NCI-H748 treated with DMSO at 0.1 percent for 48 hours (cell line): ENCODE measurements at places on chromosomes 7 and 10.

- no peak for DNase-seq
These were observed 47.5 kb upstream of the AGMO start for GRCh38 chr7:15609287-15609686.

- no peak for DNase-seq
These were observed 5.1 kb downstream of the FLNC start for GRCh38 chr7:128835231-128835751.

DNA sequence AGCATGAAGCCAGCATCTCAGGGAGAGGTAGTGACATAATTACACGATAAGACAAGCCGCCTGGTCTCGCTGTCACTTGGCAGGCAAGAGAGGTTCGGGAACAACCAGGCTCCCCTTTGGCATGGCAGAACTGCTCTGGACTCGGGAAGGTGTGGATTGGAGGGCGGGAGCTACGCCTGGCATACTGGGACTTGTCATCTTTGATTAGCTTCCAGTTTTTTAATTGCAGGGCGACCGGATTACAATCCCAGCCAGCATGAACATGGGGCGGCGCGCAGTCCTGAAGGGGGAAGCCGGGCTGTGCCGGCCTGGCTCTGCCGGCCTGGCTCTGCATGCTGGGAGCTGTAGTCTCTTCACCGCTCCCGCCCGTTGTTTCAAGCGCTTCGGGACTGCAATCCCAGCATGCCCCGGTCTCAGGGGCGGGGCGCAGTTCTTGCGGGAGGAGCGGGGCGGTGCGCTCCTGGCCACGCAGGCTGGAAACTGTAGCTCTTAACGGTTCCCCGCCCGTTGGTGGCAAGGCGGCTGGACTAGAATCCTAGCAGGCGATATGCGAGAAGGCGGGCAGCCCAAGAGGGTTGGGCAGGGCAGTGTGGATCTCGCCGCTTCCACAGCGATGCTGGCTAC, 45.5 kb upstream of the ZNF716 start:
- DNase-seq, result peak; percentile 41

- DNase-seq, result no peak
These were observed 179.8 kb upstream of the CSTF2T start for GRCh38 chr10:51879238-51879637.

- DNase-seq, result no peak
These were observed 2.6 kb downstream of the LDB1 start for GRCh38 chr10:102117391-102118159.

GRCh38 chr7:22433710-22434460, 66.1 kb downstream of the STEAP1B start:
- no peak for DNase-seq

GRCh38 chr10:71343392-71343773, 24.3 kb downstream of the SLC29A3 start:
- DNase-seq, result no peak

- no peak for DNase-seq
These were observed 32.6 kb upstream of the HERPUD2 start for GRCh38 chr7:35727571-35727970.

GRCh38 chr7:40883826-40884225, 749.0 kb downstream of the SUGCT start:
- DNase-seq, result no peak

GRCh38 chr7:151690606-151691005, 170.9 kb upstream of the RHEB start:
- DNase-seq, result no peak

DNA sequence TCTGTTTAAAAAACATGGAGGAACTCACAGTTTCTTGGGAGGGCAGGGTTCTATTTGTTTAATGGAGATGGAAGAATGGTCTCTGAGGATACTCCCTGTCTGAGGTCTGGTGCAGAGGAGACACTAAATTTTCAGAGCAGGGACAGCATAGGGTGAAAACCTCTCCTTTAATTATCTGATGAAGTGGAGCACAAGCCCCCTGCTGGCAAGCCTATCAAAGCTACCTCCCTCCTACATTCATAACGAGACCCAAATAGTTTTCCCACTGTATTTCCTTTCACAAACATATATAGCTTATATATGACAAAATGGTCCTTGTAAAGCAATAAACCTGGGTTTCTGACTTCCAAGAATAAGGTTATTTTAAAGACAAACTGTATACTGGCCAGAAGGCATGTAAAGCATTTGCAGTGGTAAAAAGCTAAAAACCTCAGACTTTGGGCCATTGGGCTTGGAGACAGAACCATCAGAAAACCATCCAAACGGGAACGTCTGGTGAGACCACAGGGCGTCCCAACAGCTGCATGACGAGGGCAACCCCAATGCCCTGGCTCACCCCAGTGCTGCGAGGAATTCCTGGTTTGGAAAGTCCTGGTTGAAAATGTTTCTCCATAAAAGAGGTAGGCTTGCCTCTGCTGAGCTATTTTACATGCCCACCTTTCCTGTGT, 201.3 kb downstream of the FANK1 start:
- DNase-seq, result no peak

DNA sequence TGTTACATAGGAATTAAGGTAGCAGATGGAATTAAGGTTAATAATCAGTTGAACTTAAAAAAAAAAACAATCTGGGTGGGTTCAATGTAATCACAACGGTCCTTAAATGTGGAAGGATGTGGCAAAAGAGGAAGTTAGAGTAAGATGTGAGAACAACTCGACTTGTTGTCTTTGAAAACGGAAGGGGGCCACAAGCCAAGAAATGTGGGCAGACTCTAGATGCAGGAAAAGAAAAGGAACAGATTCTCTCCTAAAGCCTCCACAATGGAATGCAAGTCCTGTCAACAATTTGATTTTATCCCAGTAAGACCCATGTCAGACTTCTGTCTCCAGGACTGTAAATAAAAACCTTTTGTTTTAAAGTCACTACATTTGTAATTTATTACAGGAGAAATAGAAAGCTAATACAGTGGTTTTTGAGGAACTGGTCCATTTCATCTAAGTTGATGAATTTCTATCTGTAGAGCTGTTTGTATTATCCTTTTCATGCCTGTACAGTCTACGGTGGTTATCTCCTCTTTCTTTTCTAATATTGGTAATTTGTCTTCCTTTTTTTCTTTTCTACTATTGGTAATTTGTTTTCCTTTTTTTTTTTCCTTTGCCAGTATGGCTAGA, 8.6 kb downstream of the MCMBP start:
- no peak for DNase-seq

DNA sequence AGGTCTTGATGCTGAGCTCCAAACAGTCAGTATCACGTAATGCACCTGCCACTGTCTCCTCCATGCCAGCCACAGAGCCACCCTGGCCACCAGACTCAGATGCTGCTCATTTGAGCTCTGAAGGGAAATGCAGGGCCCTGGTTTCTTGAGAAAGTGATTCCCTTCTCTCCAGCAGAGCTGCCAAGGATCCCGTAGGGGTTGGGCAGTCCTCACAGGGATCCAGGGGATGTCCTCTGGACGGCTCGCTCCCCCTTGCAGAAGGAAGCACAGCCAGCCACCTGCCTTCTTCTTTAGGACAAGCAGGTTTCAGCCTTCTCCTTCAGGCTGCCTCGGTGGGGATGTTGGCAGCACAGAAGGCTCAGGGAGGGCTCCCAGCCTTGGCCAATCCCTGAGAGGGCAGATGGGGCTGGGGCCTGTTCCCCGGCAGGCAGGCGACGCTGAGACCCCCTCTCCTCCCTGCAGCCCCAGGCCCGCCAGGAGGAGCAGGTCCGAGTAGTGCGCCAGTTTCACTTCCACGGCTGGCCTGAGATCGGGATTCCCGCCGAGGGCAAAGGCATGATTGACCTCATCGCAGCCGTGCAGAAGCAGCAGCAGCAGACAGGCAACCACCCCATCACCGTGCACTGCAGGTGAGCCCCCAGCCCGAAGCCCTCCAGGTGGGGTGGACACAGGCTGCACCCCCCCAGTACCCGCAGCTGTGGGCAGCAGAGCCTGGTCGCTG, 48.9 kb downstream of the MKI67 start:
- DNase-seq, result no peak

DNA sequence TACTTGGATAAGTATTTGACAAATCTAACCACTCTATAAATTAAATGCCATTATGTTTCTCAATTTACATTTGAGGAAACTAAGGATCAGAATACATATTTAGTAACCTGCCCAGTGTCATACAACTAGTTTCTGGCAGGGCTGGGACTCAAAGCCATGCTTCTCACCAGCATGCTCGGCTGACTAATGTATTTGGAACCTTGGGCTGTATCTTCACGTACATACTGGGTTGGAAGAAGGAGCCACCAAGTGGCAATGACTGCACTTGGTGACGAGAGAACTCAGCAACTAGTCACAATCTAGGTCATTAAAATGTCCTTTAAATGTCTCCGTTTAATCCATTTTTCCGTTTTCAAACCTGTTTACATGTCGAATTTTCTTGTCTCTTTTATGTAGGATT, 42.9 kb downstream of the CHRM2 start:
- DNase-seq, result no peak

DNA sequence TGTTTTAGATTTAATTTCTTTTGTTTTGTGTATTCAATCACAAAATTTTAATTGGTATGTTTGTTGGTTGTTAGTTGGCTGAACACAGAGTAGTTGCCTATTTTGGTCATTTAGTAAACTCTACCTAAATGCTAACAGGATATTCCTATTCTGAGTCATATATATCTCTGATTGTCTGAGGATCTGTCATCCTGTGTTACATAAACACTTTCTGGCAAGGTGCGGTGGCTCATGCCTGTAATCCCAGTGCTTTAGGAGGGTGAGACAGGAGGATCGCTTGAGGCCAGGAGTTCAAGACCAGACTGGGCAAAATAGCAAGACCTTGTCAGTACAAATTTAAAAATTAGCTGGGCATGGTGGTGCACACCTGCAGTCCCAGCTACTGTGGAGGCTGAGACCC, 178.6 kb downstream of the PLCE1 start:
- DNase-seq, result no peak

DNA sequence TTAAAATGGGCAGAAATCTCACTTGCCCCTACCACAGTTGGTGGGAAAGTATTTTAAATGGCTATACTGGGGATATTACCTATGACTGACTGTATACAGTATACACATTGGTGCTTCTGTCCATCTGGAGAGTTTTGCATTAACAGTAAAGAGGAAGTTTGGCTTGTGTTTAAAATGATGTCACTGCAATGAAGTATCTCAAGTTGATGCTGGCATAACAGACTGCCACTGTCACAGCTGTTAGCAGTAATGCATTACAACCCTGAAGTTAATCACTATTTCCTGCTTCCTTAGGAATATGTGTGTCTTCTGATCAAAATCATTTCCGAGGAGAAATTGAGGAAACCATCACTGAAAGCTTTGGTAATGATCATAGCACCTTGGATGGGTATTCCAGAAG, 1.9 kb downstream of the DKK1 start:
- DNase-seq, result no peak

GRCh38 chr10:51389415-51390321, 309.7 kb downstream of the CSTF2T start:
- DNase-seq, result no peak

DNA sequence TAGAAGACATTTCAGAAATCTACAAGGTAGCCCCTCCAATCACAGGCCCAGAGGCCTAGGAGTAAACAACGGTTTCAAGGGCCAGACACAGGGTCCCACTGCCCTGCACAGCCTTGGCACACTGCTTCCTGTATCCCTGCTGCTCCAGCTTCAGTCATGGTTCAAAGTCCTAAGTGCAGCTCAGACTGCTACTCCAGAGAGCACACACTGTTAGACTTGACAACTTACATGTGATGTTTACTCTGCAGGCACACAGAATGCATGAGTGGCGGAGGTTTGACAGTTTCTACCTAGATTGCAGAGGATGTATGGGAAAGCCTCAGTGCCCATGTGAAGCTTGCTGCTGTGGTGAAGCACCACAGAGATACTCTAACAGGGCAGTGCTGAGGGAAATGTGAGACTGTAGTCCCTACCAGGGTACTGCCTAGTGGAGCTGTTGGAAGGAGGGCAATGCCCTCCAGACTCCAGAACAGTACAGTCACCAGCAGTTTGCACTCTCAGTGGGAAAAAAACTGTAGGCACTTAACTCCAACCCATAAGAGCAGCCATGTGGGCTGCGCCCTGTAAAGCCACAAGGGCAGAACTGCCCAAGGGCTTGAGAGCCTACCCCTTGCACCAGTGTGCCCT, 270.0 kb downstream of the ZWINT start:
- DNase-seq, result no peak

DNA sequence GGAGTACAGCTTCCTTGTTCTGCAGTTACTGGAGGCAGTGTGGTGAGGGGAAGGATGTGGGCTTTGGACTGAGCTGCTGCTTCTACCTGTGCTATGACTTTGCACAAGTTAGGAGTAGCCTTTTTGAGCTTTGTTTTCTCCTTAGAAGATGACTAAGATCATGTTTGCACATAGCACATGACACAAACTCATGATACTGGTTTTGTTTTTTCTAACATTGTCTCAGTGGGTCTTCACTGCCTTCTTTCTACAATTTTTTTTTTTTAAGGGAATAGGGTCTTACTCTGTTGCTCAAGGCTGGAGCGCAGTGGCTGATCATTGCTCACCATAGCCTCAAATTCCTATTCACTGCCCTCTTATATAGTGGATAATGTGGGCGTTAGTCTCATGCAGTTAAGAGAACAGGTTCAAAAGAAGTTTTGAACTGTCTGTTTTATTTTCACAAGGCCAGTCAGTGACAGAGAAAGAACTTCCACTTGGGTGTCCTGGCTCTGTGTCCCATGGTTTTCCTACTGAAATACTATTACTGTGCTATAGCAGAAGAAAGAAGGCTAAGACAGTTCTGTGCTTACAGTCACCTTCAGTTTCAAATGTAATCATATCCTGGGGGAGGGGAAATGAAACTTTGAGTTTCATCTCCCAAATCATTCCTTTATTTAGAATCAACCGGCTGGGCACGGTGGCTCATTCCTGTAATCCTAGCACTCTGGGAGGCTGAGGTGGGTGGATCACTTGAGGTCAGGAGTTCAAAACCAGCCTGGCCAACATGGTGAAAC, 72.0 kb downstream of the KAT6B start:
- DNase-seq, result no peak

DNA sequence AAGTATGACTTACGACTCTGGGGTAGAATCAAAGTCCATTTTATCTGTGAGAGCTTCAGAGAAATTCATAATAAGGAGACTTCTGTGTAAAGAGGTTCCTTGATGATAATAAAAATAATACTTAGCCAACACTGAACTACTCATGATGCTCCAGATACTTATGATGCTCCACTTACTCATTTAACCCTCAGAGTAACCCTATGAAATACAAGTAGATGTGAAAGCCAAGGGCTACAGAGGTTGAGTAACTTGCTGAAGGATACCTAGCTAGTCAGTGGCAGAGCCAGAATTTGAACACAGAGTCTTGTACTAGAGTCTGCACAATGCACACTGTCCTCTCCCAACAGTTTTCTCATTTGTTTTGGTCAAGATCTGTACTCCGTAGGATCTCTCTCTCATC, 89.5 kb downstream of the HECW1 start:
- no peak for DNase-seq

- DNase-seq, result no peak
These were observed 70.0 kb downstream of the CAMK1D start for GRCh38 chr10:12419262-12419847.

DNA sequence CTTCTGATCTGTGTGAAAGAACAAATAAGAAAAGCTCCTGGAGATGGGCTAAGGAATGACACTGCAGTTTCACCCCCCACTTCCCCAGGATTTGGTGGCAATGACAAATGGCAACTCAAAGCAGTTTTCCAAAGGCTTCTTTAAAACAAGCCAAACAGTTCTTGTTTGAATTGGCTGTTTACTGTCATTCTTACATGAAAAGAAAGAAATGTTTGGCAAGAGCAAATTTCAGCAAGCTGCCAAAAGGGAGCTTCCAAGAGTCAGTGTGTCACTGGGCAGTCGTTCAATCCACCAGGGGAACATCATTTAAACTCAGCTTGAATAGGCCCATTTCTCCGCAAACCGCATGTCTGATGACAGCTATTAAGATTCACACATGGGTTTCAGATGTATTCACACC, 119.0 kb upstream of the RHOBTB1 start:
- DNase-seq, result no peak
